M059J (cell line): ENCODE measurements at places on chromosomes 6 and 20. TPM values are rescaled to one million over a fixed set of nuclear protein-coding genes. Genes with fewer than 3 reads are reported as not detected.

GPLD1 gene
- 0.22 TPM in 1 of 2 replicates, not detected in the other for total RNA-seq

DNA sequence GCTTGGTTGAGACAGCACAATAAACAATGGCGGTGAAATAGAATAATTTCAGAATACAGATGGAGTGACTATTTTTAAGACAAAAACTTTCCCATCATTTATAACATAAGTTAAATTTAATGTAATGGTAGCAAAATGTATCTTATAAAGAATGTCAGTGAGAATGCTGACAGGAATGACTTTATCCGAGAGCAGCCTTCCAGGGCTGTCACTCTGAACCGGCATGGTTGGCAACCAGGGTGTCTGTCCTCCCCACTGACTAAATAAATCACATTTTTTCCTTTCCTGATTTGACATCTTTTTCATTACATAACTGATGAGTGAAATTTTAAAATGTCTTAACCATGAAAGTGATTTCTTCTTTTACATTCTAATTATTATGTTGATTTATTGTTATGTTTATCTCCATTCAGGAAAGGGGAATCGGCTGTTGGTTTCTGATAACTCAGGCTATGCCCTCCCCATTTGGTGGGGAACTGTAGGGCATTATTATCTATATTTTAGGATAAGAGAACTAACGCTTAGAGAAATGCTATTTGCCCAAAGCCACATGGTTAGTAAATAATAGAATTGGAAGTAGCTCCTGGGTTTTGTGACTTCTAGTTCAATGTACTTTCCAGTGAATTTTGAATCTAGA lies 109.2 kb upstream of the OGFRL1 start:
- DNase-seq, result no peak

- peak; percentile 65 for DNase-seq
Measured at GRCh38 chr6:43976706-43977403, 150.4 kb downstream of the MRPL14 start.

DNA sequence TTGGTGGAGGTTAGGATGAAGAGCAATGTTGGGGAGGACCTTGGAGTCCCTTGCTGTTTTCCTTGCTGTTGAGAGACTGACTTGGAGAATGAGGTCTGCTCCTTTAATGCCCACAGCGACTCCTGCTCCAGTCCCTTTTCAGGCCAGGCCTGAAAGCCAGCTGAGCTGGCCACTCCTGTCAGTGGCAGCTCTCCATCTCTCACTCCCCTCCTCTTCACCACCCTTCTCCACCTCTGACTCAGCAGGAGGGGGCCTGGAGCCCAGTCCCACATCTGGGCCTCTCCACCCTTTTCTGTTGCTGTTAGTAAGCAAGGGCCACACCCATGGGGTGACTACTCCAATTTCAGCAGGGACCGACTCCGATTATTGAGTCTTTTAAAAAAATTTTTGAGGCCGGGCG lies 2.2 kb downstream of the SNX21 start:
- no peak for DNase-seq

DNA sequence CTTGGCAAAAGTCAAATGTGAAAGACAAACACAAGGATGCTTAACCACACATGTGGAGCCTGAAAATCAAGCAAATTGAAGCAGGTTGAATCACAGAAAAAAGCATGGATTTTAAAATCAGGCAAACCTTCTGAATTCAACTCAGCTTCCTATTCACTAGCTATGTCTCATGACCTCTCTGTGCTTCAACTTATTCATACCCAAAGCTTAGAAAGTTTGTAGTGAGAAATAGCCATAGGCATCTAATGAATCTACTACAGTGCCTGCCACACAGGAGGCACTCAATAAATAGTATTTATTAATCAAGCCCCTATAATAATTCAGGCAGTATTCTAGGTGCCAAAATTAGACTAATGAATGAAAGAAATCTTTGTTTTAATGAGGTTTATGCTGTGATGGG lies 112.2 kb upstream of the TNFAIP3 start:
- no peak for DNase-seq

RING1 gene
- 44.2 and 48.5 TPM in 2 replicates for total RNA-seq

GPX5 gene
- not detected in 2 replicates for total RNA-seq

DNA sequence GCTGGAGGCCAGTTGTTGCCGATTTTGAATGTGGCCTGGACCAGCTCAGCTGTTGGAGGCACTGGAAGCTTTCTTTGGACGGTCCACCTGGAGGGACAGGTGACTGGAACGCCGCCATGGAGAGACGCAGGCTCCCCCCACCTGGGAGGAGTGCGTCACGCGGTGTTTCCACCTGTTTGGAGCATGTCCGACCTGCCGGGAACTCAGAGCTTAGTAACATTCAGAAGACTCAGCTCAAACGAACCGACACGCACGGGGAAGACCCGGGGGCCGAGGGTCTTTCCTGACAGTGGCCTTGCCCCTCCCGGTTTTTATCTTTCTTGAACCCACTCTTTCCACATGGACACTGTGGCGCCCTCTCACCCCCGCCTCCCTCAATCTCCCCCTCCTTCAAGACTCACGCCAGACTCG lies 141.6 kb downstream of the SMOC2 start:
- no peak for DNase-seq

DNA sequence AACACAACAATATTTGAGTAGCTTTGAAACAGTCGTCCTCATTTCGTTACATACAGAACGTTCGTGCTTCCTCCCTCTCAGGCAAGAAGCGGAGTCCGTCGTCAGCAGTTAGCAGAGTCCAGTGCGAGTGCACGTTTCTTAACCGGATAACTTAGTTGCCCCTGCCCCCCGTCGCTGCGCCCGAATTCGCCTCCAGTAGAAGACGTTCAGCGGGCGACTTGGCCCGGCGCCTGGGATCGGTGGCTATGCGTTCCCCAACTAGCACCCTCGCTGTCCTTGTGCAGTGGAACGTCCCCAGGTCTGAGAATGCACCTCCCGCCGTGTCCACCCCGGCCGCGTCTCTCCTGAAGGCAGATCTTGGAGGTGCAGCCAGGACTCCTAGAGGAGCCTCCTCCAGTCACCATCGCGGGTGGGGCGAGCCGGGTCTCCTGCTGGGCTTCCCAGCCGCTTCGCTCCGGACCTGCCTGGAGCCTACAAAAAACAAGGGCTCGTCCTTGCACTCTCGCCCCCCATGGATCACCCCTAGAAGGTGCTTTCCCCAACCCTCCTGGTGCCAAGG lies 910 bp upstream of the PCSK2 start:
- peak; percentile 3 for DNase-seq
